ENCODE measurements at places on chromosomes 16 and 17.

GRCh38 chr17:81286491-81287145, 8.5 kb downstream of the SLC38A10 start:
- peak overlapping the region; percentile 91 for H3K4me3 ChIP-seq
- no peak for DNase-seq
- H3K36me3 ChIP-seq = peaks cover 6% of the 10 kb centered on the region

DNA sequence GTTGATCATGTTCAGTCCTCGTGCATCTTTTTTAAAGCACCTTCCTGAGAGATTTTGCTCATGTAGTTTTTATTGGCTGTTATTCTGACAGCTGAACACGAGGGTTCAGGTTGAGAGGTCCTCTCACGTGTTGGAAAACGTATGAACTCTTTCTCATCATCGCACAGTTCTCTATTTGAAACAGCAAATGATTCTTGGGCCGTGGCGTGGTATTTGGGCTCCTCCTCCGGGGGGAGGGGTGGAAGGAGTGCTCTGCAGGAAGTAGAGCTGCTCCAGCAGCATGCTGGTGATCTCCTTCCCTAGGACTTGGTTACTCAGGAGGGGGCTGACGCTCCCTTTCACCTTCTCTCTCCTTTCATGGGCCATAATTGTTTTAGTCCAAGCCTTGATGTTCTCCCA, 70.4 kb downstream of the KSR1 start:
- H3K27me3 ChIP-seq = no peaks in the 10 kb centered on the region
- H3K36me3 ChIP-seq = no peaks in the 10 kb centered on the region
- peaks cover 20% of the 10 kb centered on the region for H3K4me1 ChIP-seq
- peak overlapping the region; percentile 72 for H3K27ac ChIP-seq
- H3K4me3 ChIP-seq = peak overlapping the region; percentile 32
- no peak for DNase-seq

DNA sequence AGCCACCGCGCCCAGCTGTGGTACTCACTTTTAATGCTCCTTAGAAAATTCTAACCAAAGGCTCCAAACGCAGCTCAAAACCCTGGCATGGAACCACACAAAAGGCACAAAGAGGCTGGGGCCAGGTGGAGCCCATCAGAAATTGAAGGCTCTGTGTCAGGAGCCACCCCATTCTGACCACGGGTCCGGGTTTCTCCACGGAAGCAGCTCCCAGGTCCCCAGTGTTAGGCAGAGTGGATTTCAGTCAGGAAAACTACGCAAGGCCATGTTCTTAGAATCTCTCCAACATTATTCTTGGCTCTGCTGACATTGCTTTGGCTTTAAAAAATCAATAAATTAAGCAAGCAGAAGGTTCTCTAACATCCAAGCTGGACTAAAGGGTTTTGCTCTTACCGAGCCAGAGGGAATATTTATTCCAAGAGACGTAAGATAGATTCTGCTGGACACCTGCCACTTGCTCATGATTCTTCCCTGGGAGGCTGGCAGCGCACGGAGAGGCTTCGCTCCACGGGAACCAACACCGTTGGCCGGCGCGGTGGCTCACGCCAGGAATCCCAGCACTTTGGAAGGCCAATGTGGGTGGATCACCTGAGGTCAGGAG, 93.5 kb downstream of the NXN start:
- no peaks in the 10 kb centered on the region for H3K36me3 ChIP-seq
- no peaks in the 10 kb centered on the region for H3K4me1 ChIP-seq
- peaks cover 8% of the 10 kb centered on the region for H3K27me3 ChIP-seq
- H3K27ac ChIP-seq = no peak overlapping the region

DNA sequence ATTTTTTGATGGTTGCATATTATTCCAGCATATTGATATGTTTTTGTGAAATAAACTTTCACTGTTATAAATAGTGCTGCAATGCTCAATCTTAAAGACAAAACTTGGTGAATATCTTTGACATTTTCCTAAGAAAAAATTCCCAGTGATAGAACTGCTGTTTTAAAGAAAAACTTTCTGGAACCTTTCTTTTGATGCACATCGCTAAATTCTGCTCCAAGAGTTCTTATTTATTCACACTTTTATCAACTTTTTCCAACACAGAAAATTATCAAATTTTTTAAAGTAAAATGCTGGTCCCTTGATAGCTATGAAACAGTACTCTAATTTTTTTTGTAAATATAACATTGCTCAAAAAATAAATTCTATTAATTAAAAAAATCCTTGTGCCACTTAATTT, 196.6 kb downstream of the HS3ST3A1 start:
- no peaks in the 10 kb centered on the region for H3K4me1 ChIP-seq
- H3K4me3 ChIP-seq = no peak overlapping the region
- H3K27me3 ChIP-seq = peaks cover 10% of the 10 kb centered on the region
- H3K27ac ChIP-seq = no peak overlapping the region

DNA sequence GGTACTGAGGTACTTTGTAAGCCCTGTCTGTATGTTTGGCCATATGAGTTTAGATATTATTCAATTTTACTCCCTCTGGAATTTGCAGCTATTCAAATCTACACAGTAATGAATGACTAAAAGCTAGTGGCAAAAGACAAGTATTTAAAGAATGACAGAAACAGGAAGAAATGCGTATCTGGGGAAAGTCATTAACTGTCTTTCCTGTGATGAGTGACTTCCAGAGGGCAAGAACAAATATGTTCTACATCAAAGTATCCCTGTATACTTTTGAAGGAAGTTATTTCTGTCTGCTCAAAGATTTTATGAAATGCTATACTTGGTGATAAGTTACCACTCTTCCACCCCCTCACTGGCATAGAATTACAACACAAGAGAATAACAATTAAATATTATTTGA, 489.3 kb upstream of the SOX9 start:
- no peaks in the 10 kb centered on the region for H3K27me3 ChIP-seq
- H3K27ac ChIP-seq = no peak overlapping the region
- no peaks in the 10 kb centered on the region for H3K36me3 ChIP-seq

DNA sequence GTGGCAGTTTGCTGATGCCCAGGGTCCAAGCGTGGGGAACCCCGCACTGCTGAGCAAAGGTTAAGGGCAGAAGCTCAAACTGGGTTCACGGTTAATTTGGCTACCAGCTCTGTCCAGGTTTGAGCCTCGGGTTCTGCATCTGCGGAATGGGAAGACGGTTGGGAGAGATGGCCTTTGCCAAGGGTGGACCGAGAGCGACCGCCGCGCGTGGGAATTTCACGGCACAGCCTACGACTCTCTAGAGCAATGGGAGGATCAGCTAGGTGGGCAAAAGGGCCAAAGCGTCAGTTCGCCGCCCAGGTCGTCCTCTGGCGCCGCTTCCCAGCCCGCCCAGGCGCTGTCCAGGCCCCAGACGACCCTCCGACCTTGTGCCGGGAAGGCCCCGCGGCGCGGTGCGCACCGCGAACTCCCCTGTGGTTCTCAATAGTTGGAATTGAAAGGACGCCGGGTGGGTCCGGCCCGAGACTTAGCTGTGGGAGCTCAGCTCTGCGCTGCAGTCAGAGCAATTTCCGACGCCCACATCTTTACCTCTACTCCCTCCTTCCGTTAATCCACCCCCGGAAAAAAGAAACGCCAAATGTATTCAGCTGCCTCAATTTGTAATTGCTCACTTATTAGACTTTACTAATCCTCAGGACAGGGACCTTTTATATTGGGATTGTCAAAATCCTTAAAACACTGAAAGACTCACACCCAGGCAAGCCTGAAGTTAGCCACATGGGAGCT, 2.5 kb upstream of the HS3ST3B1 start:
- peaks cover 50% of the 10 kb centered on the region for H3K27me3 ChIP-seq
- peak overlapping the region; percentile 98 for H3K4me3 ChIP-seq
- H3K36me3 ChIP-seq = no peaks in the 10 kb centered on the region
- DNase-seq = no peak
